ENCODE measurements at places on chromosomes 7 and 10.

- no peak for DNase-seq
These were observed 121.5 kb downstream of the VIPR2 start for GRCh38 chr7:159023206-159023605.

GRCh38 chr10:69659241-69660038 lies 29.4 kb downstream of the FAM241B start:
- DNase-seq, result no peak

- peak; percentile 47 for DNase-seq
These were observed 938.9 kb downstream of the NRG3 start for GRCh38 chr10:82813856-82814255.

GRCh38 chr10:97332591-97333350 lies 1.8 kb downstream of the FRAT2 start:
- peak; percentile 85 for DNase-seq

DNA sequence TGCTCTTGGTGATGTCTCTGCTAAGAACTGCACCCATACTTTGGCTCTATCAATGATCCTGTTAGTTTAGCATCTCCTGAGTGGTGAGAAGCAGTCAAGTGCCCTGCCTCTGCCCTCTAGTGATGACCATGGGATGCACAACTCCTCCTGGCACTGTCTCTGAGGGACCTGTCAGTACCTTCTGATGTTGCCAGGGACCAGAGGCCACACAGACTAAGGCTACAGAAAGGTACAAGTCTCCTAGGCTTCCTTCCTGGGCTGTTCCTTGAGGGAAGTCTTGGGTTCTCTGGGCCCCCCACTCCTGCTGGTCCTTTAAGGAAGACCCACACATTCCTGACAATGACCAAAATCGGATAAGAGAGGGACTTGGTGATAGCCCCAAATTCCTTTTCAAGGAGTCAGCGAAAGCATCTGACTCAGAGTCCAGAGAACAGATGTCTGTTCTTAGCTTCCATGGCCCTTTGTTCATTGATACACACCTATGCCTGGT lies 15.3 kb downstream of the NKX2-3 start:
- DNase-seq, result peak; percentile 34

DNA sequence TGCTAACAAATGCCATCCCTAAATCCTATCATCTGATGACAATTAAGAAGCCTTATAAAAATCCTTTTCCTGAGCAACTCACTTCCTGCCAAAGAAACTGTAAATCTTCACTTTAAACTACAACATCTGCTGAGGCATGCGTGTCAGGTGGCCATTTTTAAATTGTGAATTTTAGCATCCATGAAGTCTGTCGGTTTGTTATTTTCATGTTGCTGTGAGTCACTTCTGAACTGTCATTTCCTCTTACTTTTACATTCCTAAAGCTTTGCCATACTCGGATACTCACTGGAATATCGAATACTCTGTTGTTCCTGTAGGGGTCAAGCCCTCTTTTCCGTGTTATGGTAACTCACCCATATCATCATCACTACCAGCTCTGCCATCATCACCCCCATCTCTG lies 34.3 kb upstream of the TMEM26 start:
- peak; percentile 54 for DNase-seq

DNA sequence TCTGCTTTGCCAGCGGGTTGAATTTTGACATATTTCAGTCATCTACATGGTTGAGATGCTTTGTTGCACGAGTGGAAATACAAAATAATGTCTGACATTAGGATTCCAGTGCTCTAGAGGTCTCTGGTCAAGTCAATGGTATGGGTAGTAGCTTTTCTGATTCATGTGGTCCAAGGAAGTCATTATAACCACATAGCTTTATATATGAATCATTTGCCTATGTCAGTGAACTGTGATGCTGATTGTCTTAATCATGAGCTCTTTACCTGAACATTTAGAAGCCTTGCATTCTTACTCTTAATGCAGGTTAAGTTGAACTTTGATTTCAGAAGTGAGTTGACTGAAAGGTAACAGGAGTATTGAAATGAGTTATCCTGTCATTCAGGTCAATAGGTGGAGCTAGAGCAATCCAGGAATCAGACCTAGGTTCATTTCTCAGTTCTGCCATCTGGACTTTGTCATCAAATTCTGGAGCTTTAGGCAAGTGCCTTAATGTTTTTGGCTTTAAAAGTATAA lies 3.3 kb downstream of the MAPK8 start:
- peak; percentile 77 for DNase-seq

GRCh38 chr7:149286811-149287400 lies 24.9 kb downstream of the ZNF783 start:
- DNase-seq, result no peak

DNA sequence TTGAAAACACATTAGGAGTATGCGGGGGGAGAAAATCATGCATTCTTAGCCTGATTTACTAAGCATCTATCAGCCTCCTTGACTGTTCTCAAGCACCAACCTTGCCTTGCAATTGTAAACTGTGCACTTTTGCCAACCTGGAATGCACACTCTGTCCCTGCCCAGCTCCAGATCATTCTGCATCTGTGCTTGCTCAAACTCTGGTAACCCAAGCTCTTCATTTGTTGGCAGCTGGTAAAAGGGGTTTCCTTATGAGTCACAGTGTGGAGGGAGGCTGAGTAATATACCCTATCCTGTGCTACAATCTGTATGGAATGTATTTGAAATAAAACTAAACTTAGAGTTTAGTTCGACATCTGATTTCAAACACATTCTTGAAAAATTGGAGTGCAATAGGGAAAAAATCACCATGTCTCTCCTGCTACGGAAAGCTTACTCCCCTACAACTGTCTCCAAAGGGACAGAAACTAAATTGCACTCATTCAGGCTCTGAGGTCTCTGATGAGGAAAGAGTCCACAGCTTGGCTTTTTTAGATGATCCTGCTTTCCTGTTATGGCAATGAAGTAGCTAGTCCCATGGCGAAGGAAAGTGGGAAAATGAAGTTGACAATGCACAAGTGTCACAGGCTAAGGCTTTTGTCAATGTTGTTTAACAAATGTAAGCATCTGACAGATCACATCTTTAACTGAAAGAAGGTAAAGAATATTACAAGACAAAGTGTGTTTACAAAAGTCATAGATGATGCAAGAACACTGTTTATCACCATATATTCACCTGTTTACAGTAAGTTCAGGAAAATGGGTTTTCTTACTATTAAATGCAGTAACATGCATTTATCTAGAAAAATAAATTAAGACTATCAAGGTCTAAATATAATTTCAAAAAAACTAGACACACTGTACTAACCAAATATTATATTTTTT lies 61.9 kb downstream of the TES start:
- peak; percentile 96 for DNase-seq
